ENCODE measurements at places on chromosomes 13 and 19. TPM values are rescaled to one million over a fixed set of nuclear protein-coding genes. Genes with fewer than 3 reads are reported as not detected.

GRCh38 chr19:48648134-48648533 is 2.1 kb upstream of the CA11 start:
- no peak for DNase-seq

DNA sequence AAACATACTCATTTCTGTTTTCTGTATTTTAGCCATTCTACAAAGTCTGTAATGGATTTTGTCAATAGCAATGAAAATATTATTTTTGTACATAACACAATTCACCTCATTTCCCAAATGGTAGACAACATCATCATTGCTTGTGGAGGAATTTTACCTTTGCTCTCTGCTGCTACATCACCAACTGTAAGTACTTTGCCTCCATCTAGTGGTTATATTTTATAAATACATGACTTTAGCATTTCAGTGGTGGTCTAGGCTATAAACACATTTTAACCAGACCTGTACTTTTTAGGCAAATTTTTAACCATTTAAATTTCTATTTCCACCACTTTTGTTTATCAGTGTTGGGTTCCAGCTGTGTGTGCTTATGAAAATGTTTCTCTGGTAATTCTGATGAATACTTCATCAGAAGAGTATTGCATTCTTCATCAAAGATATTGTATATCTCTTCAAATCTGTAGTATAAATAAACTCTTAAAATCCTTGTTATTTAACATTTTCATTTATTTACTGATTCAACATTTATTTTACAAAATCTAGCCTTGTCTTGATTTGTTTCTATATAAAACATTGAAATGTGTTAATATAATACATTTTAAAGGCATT is 222.4 kb downstream of the NBEA start:
- DNase-seq, result peak; percentile 41

UGGT2 gene
- 23.2 TPM for total RNA-seq

DNA sequence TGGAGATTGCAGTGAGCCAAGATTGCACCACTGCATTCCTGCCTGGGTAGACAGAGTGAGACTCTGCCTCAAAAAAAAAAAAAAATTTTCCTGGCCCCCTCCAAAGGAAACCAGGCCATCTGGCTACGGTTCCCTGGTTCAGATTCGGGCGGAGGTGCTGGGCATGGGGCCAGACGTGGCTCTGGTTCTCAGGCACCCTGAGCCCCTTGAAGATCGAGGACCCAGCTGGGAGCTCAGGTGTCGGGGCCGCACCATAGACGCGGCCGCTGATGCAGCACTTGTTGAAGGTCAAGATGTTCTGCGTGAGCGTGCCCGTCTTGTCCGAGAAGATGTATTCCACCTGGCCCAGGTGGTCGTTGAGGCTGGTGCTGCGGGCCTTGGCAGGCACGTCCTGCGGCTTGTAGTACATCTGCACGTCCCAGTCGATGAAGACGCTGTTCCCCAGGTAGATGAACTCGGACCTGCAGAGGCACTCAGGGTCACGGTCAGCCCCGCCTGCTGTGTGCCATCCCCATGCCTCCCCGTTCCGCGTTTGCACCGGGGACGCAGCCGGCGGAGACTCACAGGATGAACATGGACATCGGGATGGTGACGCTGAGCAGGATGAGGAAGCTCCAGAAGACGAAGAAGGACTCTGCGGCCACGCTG is 12.3 kb downstream of the ATP8B3 start:
- DNase-seq, result no peak

GRCh38 chr19:36986601-36987000 is 70.5 kb downstream of the ZNF568 start:
- DNase-seq, result no peak

GRCh38 chr19:40561947-40562346 is 14.7 kb upstream of the SHKBP1 start:
- no peak for DNase-seq
